Cerebellar cortex (tissue), 1 donor: ENCODE measurements at places on chromosomes 5 and 9.

- DNase-seq = peak; percentile 24
These were observed 436.5 kb downstream of the KIAA0825 start for GRCh38 chr5:94181895-94182294.

- DNase-seq = no peak
These were observed 444.8 kb downstream of the BNC2 start for GRCh38 chr9:16425562-16426231.

DNA sequence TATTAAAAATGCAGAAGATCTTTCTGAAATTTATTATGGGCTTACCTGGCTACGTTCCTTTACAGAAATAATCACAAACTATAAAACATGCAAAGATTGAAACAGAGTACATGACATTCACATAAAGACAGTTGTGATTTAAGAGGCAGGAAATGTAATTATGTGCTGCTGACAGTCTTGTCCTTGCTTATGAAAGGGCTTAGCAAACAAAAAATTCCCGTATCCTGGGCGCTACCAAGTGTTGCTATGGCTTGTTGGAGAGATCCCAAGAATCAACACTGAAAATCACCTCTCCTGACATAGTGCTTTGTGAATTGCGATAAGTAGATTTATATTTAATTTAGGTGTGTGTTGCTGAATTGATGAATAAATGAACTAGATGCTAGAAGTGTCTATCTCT is 352.5 kb upstream of the C9orf72 start:
- DNase-seq = no peak

DNA sequence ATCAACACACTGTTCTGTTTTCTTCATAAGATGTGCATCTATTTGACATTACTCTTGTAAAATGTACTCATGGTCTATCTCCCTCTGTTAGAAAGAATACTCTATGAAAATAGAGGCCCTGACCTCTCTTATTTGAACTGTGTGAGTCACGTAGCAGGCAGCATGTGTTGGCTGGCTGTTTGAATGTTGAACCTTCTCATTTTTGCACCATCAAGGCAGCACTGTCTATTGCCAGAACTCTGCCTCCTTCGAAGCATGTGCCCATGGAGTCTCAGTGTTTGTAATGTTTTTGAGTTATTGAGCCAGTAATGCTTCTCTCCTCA is 144.4 kb downstream of the ALDH1A1 start:
- DNase-seq = no peak

DNA sequence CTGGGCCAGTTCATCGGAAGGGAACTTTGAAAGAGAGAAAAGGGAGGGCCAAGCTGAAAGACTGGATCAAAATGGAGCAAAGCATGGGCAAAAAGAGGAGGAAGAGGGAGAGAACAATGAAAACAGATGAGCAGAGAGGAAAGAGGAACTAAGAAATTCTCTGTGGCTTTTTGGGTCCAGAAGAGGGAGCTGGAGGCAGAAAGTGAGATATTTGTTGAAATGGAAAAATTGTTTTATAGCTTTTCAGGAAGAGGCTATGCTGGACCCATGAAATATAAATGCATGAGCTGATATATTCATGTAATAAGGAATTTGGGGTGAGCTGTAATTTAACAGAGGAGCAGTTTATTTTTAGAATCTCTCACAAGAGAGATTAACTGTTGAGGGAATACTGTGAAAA is 457.3 kb downstream of the DMAC1 start:
- DNase-seq = peak; percentile 1

DNA sequence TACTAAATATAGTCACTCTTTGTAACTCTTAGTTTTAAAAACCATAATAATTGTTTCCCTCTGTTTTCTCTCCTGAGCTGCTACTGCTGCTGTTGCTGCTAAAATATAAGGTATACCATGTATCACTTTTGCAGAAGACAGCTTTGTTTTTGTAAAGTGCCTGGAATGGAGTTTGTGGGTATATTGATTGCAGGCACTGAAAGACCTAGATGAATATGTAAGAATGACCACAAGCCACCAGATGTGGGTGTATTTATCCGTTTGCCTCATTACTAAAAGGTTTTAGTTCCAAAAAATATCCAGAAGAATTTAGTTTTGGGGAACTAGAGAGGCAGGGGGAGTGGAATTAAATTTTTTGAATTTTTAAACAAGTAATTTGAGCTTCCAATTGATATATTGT is 151.1 kb upstream of the CDKN2B start:
- no peak for DNase-seq

- no peak for DNase-seq
These were observed 36.1 kb downstream of the COL5A1 start for GRCh38 chr9:134677743-134678142.

DNA sequence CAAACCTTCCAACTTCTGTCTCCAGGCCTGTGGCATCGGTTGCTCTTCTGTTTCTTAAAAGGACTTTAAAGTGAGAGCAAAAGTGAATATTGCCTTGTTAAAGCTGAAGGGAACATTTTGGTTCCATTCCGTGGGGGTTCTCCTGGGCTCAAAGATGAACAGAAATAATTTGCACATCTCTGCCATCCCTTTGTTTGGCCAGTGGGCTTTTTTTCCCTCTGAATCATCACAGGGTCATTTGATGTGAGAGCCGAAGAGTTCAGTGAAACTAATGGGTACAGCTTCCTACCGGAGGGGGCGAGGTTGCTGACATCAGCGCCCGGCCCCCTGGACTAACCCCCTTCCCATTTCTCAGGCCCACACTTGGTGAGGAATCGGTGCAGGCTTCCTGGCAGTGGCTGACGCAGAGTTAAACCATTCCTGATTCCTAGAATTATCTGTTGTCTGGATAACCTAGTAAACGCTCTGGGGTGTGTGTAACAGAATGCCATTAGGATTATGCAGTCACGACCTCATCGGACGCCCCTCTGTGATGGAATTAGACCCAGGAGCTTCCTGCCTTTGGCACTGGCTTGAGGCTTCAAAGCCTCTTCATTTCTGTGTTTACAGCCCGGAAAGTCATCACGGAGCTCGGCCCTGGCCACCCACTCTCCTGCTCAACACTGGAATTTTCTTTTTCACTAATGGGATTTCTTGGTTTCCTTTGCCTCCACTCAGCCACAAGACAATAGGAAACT is 61.6 kb upstream of the RPL26L1 start:
- DNase-seq = peak; percentile 59

DNA sequence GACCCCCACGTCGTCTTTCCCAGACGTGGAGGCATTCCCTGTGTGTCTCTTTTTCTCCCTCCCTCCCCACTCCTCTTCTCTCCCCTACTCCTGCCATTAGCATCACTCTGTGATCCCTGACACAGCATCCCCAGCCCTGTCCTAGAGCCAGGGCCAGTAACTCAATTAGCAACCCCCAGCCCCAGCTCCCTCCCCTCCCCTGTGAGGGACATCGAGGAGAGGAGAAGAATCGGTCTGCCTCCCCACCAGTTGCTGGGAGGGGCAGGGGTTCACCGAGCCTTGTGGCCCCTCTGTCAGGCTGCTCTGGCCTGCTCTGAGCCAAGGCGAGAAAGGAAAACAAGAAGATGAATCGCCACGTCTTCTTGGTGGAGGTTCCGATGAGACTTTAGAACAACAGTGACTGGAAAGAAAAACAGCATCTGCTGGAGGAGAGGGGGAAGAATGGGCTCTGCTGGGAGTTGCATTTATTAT is 123.1 kb downstream of the PAPPA start:
- no peak for DNase-seq
